ENCODE measurements at places on chromosomes 16 and 17.

GRCh38 chr16:85935974-85936760 lies 37.2 kb downstream of the IRF8 start:
- DNase-seq = no peak

DNA sequence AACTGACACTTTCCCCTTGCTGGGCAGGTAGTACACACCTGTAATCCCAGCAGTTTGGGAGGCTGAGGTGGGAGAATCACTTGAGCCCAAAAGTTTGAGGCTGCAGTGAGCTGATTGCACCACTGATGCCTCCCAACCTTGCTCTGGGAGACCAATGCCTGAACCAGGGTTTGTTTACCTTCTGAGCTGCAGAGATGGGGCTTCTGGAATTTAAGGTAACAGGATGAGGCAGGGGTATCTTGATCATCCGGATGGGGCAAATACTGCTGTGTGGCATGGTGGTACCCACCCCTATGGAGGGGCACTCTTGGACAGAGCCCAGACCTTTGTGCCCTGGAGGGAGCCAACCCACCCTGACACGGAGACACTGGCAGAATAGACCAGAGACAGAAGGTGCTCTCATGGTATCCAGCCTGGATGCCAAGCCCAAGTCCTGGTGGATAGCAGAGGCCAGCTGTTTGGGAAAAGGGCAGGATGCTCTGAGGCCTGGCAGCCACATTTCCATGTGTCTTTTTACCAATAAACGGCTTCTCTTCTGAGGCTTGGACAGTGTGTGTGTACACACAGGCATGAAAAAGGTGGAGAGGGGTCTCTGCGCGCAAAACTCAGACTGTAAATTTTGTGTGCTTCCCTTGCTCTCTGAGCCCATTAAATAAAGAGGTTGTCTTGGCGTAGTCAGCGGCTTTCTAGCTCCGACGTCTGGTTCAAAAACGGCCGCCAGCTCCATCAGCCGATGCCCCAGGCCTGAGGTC lies 4.4 kb downstream of the ZNF48 start:
- no peak for DNase-seq

DNA sequence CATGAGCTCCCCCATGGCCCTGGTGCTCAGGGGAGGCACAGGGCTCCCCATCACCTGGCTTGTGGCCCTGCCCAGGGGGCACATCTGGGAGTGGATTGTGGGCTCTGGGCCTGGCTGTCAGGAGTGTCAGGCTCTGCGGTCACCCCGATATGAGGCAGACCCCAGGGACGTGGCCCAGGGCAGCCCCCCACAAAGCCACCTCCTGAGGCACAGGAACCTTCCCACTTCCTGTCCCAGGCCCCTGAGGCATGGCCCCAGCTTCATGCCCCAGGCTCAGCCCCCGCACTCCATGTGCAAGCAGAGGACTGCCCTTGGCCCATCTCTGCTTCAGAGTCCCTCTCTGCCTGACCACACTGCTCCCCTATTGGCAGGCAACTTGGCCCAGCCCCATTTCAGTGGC lies 160.3 kb downstream of the PCTP start:
- DNase-seq = no peak

GRCh38 chr16:17470908-17471718 lies at the start of gene XYLT1:
Gene XYLT1 (minus strand): TSS chr16:17470960. CDS start chr16:17470796, 164 bp downstream.
- DNase-seq = no peak

Data from PC-9 (cell line).